ENCODE measurements at places on chromosomes 7 and 10.

- no peaks in the 10 kb centered on the region for H3K27me3 ChIP-seq
- no peaks in the 10 kb centered on the region for H3K36me3 ChIP-seq
- H3K4me1 ChIP-seq = no peaks in the 10 kb centered on the region
- no peak for DNase-seq
Observed at GRCh38 chr7:15504351-15504750, 57.5 kb downstream of the AGMO start.

- DNase-seq = no peak
- H3K27ac ChIP-seq = no peak overlapping the region
- H3K36me3 ChIP-seq = no peaks in the 10 kb centered on the region
- no peaks in the 10 kb centered on the region for H3K27me3 ChIP-seq
- H3K4me1 ChIP-seq = no peaks in the 10 kb centered on the region
Observed at GRCh38 chr10:15141136-15142054, 27.1 kb downstream of the NMT2 start.

DNA sequence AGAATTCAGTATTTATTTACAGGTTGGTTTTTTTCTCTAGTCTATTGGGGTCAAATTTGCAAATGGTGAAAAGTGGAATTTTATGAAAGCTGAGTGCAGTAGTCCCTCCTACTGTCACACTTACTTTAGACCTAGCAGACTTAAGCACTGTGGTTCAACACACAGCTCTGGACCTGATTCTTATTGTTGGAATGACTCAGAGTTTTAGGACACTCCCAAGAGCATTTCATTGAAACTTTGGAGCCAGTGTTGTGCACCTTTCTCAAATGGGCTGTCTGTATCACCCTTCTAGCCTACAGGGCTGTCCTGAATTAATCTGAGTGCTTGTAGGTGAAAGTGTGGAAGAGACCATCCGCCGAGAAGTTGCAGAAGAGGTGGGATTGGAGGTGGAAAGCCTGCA, 16.1 kb downstream of the NUDT13 start:
- no peaks in the 10 kb centered on the region for H3K27me3 ChIP-seq
- no peak overlapping the region for H3K4me3 ChIP-seq
- no peak overlapping the region for H3K27ac ChIP-seq
- DNase-seq = no peak
- peaks cover 2% of the 10 kb centered on the region for H3K36me3 ChIP-seq

DNA sequence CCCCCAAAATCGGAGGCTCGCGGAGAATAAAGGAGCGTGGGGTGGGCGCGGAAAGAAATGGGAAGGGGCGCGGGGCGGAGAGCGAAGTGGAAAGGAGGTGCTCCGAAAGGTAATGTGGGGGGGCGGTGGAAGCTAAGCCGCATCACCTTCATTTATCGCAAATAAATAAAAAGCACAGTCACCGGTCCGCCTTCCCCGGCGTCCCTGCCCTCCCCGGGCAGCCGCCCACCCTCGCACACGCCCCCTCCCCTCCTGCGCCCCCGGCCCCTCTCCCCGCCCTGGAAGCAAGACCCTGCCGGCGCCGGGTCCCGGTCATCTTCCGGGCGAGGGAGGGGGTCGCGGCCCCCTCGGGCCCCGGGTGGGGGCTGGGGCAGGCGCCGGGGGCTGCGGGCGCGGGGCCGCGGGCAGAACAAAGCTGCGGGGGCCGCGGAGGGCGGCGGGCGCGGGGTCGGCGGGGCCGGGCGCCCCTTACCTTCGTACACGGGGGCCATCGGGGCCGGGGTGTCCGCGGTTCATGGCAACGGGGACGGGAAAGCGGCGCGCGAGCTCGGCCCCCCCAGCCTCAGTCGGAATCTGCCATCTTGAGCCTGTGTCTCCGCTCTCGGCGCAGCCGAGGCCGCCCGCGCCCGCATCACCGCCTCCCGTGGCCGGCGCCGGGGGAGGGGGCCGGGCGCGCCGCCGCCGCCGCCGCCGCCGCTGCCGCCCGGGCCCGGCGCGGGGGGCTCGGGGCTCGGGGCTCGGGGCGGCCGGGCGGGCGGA, 486 bp downstream of the HIPK2 start:
- peak overlapping the region; percentile 78 for H3K4me3 ChIP-seq
- H3K27me3 ChIP-seq = no peaks in the 10 kb centered on the region
- DNase-seq = peak; percentile 46
- peak overlapping the region; percentile 92 for H3K27ac ChIP-seq
- H3K36me3 ChIP-seq = no peaks in the 10 kb centered on the region

DNA sequence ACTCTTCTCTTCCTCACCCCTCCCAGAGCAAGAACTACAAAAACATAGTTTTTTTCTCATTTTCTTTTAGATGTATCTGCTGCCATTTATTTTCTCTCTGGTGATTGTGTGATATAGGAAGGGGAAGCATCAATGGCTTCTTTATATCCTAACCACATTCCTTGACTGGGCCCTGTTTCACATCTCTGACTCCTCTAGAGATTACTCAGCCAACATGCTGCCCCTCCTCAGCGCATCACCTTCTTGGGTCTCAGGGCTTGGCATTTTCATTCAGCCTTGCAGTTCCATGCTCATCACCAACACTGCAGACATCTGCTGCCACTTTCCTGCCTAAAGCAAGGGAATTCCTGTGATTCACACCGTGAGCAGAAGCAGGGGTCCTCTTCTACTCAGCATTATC, 705.5 kb downstream of the AUTS2 start:
- H3K4me1 ChIP-seq = no peaks in the 10 kb centered on the region
- H3K27ac ChIP-seq = no peak overlapping the region
- H3K36me3 ChIP-seq = no peaks in the 10 kb centered on the region
- no peak for DNase-seq
